ENCODE measurements at places on chromosomes 2 and 18.

DNA sequence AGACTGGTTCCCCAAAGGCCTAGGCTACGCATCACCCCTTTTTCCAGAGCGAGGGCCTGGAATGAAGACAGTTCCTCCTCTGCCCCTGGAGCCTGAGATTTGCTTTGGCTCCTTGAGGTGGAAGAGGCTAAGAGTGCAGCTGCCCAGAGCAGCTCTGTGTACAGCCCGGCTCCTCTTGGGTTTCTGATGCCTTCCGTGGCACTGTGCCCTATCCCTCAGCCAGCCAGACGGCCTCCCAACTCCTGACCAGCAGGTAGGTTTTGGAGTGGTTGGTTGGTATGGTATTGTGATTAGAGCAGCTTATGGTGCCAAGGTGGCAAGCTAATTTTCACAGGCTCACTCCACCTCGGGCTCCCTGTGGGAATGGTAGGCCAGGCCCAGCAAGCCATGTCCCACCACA is 112.2 kb downstream of the TANC1 start:
- no peak for DNase-seq

GRCh38 chr2:237464757-237465391 is 22.2 kb upstream of the MLPH start:
- DNase-seq, result no peak

DNA sequence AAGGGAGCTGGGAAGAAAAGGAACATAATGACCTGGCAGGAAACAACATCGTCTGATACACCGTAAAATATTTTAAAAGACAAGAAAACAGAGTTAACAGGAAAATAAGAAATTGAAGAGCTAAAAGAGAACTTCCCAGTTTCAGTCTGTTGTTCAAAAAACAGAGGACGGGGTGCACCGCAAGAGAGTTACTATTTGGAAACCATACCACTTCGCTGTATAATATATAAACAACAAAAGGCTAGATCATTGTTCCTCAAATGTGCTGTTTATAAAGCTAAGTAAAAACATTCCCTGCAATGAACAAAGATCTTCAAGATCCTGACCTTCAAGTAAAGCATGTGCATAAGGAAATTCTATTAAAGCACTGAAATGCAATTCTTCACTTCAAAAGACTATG is 2.1 kb downstream of the PPP3R1 start:
- no peak for DNase-seq

- no peak for DNase-seq
These were observed 22.5 kb downstream of the DRC1 start for GRCh38 chr2:26424221-26424620.

GRCh38 chr18:45522371-45522770 is 92.9 kb upstream of the SLC14A2 start:
- no peak for DNase-seq

- DNase-seq, result no peak
These were observed 6.5 kb upstream of the IL1RN start for GRCh38 chr2:113120861-113121260.

DNA sequence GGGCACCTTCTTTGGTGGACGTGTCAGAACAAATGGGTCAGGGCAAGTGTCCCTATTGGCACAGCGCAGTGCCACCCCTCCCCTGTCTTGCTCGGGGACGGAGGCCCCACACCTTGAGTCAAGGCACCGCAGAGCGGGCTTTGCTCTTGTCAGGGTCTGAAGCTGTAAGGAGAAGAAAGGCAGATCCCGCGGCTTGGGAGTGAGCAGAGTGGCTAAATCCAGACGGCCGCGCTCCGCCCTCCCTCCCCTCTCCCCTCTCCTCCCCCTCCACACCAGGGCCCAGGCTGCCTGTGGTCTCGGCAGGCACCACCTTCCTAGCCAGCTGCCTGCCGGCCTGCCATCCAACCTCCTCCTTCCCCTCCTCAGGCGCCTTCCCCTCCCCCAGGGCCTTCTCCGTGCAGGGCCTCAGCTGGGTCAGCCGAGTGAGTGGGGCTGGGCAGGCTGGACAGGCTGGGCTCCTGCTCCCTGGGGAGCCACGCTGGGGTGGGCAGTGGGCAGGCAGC is 25.8 kb downstream of the SPEG start:
- no peak for DNase-seq

GRCh38 chr2:61426267-61426897 is 44.5 kb downstream of the USP34 start:
- no peak for DNase-seq

GRCh38 chr18:50044402-50044801 is 150.5 kb downstream of the MYO5B start:
- DNase-seq, result no peak

- no peak for DNase-seq
These were observed 189.2 kb downstream of the CD226 start for GRCh38 chr18:69758458-69758857.

GRCh38 chr18:9643549-9643948 is 29.2 kb upstream of the PPP4R1 start:
- no peak for DNase-seq

- no peak for DNase-seq
These were observed 389.6 kb downstream of the TGIF1 start for GRCh38 chr18:3839581-3839981.

GRCh38 chr18:3260995-3261372 is 949 bp upstream of the MYL12B start:
- DNase-seq, result no peak

- DNase-seq, result no peak
These were observed 48.9 kb downstream of the DYNC1I2 start for GRCh38 chr2:171735991-171736710.

GRCh38 chr2:156695595-156695994 is 259.4 kb downstream of the GPD2 start:
- DNase-seq, result no peak

DNA sequence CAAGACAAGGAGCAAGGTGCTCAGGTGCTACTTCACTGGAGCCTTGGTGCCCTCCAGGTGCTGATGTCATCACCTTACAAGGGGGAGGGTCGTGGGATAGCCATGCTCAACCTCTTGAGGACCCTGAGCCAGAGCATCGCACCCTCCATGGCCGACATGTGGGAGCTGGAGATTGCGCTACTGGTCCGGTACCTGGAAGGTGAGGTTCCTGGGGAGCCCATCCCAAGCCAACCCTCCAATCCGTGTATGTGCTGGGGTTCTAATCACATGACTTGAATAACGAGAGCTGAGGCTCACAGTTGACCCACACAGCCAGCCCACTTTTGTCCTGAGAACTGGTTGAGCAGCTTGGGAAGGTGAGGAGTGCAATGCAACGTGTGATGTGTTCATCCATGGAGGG is 25.9 kb downstream of the MROH2A start:
- no peak for DNase-seq

DNA sequence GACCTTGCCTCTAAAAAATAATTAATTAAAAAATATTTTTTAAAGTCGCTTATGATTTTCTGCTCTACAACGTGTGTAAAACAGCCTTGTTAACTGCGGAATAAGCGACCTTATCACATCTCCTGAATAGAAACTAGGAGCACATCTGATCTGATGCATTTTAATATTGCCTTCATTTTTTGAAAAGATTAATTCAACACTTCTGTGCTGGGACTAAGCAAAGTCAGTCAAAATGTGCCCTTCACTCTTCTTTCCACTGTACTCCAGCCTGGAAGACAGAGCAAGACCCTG is 12.6 kb downstream of the CLEC4F start:
- DNase-seq, result no peak

GRCh38 chr2:230908092-230908594 is 16.9 kb downstream of the GPR55 start:
- no peak for DNase-seq

GRCh38 chr2:230700447-230700846 is 12.2 kb upstream of the CAB39 start:
- no peak for DNase-seq

- no peak for DNase-seq
These were observed 652.0 kb downstream of the PLCL1 start for GRCh38 chr2:198456418-198456817.

DNA sequence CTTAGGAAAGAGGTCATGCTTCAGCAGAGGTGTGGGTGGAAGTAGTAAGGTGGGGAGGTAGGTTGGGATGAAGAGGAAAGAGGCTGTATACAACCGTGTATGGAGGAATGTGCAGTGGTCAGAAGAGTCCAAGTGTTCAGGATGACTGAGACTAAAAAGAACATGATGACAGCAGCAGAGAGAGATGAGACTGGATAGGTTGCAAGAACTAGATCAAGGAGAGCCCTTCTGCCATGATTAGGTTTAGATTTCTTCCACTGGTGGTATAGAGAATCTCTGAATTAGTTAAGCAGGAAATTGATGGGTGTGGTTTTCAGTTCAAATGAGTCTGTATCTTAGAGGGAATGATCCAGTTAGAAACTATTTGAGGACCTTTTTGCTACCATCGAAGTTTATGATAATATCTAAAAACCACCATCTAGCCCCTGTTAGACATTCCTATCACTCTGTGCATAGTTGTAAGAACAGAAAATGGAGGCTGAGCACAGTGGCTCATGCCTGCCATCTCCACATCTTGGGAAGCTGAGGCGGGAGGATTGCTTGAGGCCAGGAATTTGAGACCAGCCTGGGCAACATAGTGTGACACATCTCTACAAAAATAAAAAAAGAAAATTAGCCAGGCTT is 221.0 kb downstream of the LTBP1 start:
- no peak for DNase-seq

DNA sequence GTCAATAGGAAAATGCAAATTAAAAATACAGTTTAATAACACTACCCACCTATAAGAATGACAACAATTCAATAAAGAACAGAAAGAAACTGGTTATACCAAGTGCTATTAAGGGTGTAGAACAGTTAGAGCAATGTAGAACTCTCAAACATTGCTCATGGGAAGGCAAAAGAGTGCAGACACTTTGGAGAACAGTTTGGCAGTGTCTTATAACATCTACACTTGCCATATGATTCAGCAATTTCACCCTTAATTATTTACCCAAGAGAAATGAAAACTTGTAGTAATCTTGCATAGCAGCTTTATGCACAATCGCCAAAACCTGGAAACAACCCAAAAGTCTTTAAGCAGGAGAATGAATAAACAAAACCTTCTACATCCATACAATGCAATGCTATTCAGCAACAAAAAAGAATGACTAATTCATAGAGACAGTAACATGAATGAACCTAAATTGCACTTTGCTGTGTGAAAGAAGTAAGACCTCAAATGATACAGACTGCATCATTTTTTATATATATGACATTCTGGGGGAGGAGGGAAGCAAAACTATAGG is 455.2 kb downstream of the THSD7B start:
- no peak for DNase-seq

DNA sequence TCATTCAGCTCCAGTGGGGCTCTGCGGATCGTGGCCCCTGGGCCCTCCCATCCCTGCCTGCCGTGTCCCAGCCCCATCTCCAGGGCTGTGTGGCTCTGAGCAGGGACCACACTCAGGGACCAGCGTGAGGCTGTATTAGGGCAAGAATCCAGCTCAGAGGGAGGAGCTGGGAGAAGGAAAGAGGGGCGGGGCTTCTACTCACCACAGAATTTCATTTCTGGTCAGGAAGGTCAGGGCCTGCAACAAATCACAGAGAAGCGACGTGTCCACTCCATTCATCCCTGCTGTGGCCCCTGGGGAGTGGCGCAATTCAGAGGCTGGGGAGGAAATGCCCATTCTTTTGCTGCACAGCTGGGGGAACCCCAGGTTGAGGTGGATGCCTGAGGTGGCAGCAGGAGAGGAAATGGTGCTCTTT is 828 bp downstream of the CIB4 start:
- DNase-seq, result no peak

- DNase-seq, result no peak
These were observed 8.2 kb upstream of the RNU2-63P start for GRCh38 chr2:88024509-88024908.

DNA sequence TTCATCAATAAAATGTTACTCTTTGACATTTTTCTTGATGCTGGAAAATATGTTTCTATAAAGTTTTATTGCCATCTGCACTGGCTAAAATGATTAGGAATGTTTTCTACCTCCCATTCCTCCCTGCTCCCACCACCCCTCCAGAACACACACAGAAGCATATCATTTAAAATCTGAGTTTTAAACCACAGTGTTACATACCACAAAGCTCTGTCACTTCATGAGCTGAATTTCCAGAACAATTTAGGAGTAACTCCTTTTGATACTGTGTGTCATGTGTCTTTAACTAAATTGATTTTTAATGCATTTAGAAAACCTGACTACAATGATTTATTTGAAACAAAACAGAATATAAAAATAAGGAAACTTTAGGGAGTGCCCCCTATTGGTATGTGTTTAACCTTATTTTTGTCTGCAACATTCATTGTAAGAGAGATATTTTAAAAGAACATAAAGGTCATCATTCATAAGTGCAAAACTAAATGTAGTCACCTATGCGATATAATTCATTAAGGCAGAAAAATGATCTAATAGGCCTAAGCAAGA is 52.0 kb downstream of the FEZ2 start:
- DNase-seq, result no peak

DNA sequence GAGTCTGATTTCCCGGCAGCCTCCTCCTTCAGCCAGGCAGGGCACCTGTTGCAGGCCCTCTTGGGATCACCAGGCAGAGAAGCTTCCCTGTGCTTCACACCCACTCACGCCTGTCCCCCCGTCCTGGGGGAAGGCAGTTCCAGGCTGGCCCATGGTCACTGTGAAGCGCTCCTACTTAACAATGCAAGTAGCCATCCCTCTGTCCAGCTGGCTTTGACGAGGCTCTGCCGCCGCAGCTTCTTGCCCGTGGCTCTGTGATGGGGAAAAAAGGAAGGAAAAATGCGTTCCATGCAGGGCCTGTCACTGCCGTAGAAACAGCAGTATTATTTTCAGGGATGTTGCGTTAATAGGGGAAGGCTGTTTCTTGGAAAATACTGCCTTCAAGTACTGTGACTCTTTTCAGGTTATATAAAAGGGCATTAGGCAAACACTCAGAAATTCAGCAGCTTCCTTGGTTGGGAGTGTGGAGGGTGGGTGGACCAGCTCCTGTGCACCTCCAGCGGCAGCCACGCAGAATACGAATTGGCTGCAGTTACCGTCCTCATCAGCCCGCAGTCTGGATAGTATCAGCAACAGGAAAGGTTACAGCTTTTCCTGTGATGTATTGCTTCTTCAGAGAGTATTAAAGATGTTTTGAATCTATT is 232.3 kb downstream of the KLHL29 start:
- peak; percentile 44 for DNase-seq

- DNase-seq, result peak; percentile 56
These were observed 1.0 kb upstream of the BMPR2 start for GRCh38 chr2:202375033-202375608.

DNA sequence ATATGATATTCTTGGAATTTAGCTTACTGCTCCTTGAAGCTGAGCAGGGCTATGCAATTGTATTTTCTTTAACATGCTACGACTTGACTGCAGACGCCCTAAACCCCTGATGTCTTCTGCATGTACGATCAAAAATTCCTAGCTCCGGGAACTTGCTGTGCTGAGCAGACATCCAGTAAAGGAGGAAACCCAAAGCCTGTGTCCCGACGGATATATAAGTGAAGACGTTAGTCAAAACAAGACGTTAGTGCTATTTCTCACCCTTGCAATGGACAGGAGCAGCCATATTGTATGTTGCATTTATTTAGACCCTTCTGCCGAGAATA is 51.5 kb downstream of the SETBP1 start:
- no peak for DNase-seq

Data from head of caudate nucleus (tissue), 42 donors.